ENCODE measurements at places on chromosomes 12 and 14.

- no peak for DNase-seq
These were observed 119.2 kb upstream of the SCAF11 start for GRCh38 chr12:46109343-46110222.

DNA sequence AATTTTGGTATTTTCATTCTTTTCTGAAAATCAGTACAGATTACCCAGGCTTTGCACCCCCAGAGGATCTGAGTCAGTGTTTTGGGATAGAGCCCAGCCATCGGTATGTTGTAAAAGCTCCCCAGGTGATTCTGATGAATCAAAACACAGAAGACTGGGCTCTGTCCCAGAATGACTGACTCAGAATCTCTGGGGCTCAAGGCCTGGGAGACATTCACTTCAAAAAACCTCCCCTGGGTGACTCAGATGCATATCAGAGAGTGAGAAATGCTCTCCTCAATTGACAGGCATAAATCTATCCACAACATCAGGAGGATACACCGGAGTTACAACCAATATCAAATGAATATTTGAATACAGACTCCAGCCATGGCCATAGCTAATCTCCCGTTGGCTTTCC is 32.6 kb downstream of the SLC35F4 start:
- peak; percentile 97 for DNase-seq

- DNase-seq = no peak
These were observed 41.3 kb downstream of the SLC16A7 start for GRCh38 chr12:59636945-59637691.

- no peak for DNase-seq
These were observed 287.3 kb downstream of the NAV3 start for GRCh38 chr12:78118036-78118435.

DNA sequence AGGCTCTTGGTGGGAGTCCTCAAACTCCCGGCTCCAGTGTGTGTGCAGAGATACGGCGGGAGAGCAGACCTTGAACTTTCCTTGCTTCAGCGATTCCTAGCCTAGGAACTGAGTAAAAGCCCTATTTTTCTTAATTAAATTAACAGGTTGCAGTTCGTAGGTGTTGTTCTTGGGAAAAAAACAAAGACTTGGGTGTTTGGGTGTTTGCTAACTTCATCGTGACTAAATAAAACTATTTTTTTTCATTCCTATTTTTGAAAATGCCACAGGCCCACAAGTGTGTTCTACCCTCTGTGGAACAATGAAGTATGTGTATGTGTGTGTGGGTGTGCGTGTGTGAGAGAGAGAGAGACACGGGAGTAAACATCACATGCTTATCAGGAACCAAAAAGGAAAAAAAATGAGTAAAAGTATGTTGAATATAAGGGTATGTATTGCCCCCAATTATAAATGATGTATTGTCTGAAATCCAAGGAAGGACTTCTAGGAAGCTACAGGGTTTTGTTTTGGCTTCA is 651 bp downstream of the TMEM117 start:
- no peak for DNase-seq

DNA sequence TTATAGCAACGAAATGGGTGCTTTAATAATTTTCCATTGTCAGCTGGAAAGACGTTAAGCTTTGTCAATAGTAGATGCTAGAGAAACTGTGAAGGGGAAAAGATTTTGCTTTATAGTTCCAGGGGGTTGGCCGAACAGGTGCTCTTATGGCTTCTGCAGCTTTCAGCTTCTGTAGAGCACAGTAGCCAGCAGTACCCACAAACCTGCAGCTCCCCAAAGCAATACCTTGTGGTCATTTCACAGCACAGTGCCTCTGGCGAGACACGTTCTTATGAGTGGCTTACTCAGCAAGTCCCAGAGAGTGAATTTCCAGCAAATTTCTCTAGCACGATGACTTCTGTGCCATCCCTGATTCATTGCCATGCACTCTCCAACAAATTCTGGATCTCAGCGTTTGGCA is 416.3 kb upstream of the ATP2B1 start:
- no peak for DNase-seq

GRCh38 chr12:53500142-53500775 is 824 bp upstream of the TARBP2 start:
- no peak for DNase-seq

DNA sequence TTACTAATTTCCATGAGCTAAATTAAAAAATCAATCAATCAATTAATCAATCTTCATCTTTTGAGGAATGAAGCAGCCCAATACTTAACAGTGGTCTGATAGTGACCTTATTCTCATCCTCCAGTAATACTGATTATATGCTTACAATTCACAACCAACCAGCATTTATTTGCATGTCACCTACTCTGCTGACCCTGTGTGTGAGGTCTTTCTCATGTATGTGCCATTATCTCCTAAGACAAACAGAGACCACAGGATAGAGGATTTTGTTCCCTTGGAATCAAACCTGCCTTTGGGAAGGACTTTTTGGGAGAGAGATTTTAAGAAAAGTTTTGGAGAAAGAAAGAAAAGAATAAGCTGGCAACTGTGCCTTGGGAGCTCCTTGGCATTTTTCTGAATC is 197.2 kb downstream of the NRXN3 start:
- no peak for DNase-seq
